ENCODE measurements at places on chromosomes 3 and 15.
A peak's percentile ranks its signal among the peaks of the same experiment; 100 is the strongest.

DNA sequence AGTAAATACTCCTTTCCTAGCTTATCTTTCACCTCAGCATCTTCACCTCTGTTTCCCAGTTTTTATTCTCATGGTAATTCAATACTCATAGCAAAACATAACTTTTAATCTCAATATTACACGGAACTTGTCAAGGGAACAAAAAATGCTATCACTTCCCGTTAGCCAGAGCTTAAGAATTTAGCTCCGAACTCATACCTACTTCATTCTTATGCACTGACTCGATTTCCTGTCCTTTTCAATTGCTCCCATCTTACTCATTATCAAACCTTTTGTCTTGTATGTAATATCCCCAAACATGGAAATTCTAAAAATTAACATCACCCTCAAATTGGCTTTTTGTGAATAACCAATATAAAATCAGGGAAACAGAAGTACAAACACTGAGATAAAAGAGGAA lies 28.2 kb downstream of the MYEF2 start:
- no peak overlapping the region for H3K27ac ChIP-seq
- H3K36me3 ChIP-seq: no peaks in the 10 kb centered on the region
- H3K4me1 ChIP-seq: no peaks in the 10 kb centered on the region
- H3K4me3 ChIP-seq: no peak overlapping the region

- no peak overlapping the region for H3K4me3 ChIP-seq
- no peaks in the 10 kb centered on the region for H3K36me3 ChIP-seq
Observed at GRCh38 chr15:29113336-29114220, 156.0 kb downstream of the NSMCE3 start.

- H3K4me3 ChIP-seq: no peak overlapping the region
- H3K4me1 ChIP-seq: peaks cover 5% of the 10 kb centered on the region
- no peaks in the 10 kb centered on the region for H3K36me3 ChIP-seq
- H3K27me3 ChIP-seq: no peaks in the 10 kb centered on the region
- no peak overlapping the region for H3K27ac ChIP-seq
Observed at GRCh38 chr3:133925960-133926735, 30.5 kb upstream of the RAB6B start.

- no peaks in the 10 kb centered on the region for H3K36me3 ChIP-seq
- H3K4me3 ChIP-seq: no peak overlapping the region
- DNase-seq: no peak
Observed at GRCh38 chr3:58723173-58723572, 56.6 kb upstream of the FAM3D start.

- no peak for DNase-seq
- peak overlapping the region; percentile 46 for H3K27ac ChIP-seq
- no peaks in the 10 kb centered on the region for H3K4me1 ChIP-seq
- no peak overlapping the region for H3K4me3 ChIP-seq
Observed at GRCh38 chr3:11452885-11453847, 181.0 kb downstream of the ATG7 start.

GRCh38 chr3:129793319-129793718 lies 100.2 kb downstream of the TMCC1 start:
- no peak overlapping the region for H3K4me3 ChIP-seq
- no peaks in the 10 kb centered on the region for H3K27me3 ChIP-seq
- H3K4me1 ChIP-seq: no peaks in the 10 kb centered on the region
- no peak for DNase-seq

DNA sequence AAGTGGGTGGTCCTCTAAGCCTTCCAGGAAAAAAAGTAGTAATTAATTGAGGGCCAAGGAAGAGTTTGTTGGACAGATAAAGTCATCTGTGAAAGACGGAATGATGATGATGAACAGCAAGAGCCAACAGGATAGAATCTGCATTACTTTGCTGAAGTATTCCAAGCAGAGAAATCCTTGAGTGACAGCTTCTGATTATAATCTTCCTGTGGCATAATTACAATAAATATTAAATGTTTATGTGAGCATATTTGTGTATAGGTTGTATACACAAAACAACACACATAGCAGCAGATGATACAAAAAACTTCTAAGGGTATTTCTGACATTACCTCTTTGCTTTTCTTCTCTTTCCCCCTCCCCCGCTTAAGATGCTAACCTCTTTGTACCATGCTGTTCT lies 147.6 kb downstream of the SPATA16 start:
- no peaks in the 10 kb centered on the region for H3K36me3 ChIP-seq
- DNase-seq: no peak
- no peak overlapping the region for H3K4me3 ChIP-seq
- H3K27ac ChIP-seq: no peak overlapping the region
- H3K27me3 ChIP-seq: no peaks in the 10 kb centered on the region

DNA sequence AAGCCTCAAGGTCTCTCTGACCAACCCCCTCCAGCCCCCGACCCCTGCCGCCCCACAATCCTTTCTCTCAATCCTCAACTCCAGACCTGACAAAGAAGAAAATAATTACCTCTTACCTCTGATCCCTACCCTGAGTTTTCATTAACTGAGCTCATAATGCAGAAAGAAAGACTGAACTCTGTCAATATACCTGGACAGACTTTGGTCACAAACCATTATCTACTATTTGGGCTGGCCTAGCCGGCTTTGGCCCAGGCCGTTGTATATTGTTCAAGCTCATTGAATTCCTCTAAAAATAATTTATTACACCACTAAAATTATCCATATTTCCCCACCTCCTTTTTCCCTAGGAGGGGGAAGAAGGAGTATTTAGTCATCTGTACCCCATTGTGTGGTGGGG lies 29.3 kb upstream of the SPTSSB start:
- no peak overlapping the region for H3K27ac ChIP-seq
- H3K4me1 ChIP-seq: no peaks in the 10 kb centered on the region
- no peaks in the 10 kb centered on the region for H3K36me3 ChIP-seq
- H3K27me3 ChIP-seq: no peaks in the 10 kb centered on the region

- H3K27ac ChIP-seq: peak overlapping the region; percentile 83
- H3K36me3 ChIP-seq: no peaks in the 10 kb centered on the region
- H3K4me1 ChIP-seq: peaks cover 15% of the 10 kb centered on the region
- H3K27me3 ChIP-seq: no peaks in the 10 kb centered on the region
- no peak for DNase-seq
Observed at GRCh38 chr3:14200841-14201240, 22.2 kb downstream of the LSM3 start.

DNA sequence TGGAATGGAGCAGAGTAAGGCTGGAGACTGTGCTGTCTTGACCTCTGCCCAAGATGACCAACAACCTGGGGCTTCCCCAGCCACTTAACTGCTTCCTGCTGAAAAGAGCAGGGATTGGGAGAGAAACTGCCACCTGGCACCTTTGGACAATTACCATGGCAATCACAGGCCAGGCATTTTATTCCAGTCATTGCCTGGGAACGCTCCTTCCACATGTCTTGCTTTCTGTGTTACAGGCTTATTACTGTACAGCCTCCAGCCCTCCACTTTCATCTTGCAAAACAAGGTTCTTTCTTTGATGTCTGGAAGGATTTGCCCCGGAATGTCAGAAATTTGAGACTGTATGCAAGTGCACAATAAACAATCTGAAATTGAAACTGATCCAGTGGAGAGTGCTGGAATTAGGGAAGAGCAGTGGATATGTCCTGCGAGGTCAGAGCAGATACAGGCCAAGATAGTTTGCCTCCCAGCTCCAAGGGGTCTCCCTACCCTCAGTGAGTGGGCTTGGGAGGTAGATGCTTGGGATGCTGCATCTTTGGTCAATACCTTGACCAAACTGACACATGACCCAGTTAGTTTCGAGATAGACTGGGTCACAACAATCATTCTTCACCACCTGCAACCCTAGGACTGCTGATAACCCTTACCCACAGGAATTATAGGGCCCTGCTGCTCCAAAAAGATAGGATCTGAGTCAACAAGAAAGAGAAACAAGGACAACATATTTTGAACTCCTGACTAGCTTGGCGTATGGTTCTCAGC lies 2.7 kb downstream of the PPP1R14D start:
- H3K27me3 ChIP-seq: no peaks in the 10 kb centered on the region
- no peak overlapping the region for H3K4me3 ChIP-seq
- no peaks in the 10 kb centered on the region for H3K4me1 ChIP-seq

- no peak for DNase-seq
- no peaks in the 10 kb centered on the region for H3K36me3 ChIP-seq
- H3K27ac ChIP-seq: no peak overlapping the region
- H3K27me3 ChIP-seq: no peaks in the 10 kb centered on the region
Observed at GRCh38 chr3:195080571-195081151, 190.3 kb downstream of the XXYLT1 start.

DNA sequence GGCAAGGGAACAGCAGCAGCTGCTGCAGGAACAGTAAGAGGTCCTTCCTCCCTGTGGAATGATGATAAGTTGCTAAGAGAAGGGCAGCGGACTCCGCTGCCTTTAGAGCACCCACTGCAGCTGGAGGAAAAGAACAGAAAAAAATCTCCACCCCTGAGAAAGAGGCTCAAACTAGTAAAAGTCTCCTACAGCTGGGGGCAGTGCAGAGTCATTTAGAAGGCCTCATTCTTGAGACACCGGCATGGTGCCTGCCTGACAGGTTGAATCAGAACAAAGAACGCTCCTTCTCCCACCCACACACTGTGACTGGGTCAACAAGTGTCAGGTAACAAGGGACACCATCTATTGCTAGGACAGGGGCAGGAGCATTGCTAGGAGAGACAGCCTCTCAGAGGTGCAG lies 188.4 kb downstream of the ABHD5 start:
- no peak overlapping the region for H3K27ac ChIP-seq
- H3K4me1 ChIP-seq: no peaks in the 10 kb centered on the region
- H3K4me3 ChIP-seq: no peak overlapping the region
- no peaks in the 10 kb centered on the region for H3K27me3 ChIP-seq
- H3K36me3 ChIP-seq: no peaks in the 10 kb centered on the region

DNA sequence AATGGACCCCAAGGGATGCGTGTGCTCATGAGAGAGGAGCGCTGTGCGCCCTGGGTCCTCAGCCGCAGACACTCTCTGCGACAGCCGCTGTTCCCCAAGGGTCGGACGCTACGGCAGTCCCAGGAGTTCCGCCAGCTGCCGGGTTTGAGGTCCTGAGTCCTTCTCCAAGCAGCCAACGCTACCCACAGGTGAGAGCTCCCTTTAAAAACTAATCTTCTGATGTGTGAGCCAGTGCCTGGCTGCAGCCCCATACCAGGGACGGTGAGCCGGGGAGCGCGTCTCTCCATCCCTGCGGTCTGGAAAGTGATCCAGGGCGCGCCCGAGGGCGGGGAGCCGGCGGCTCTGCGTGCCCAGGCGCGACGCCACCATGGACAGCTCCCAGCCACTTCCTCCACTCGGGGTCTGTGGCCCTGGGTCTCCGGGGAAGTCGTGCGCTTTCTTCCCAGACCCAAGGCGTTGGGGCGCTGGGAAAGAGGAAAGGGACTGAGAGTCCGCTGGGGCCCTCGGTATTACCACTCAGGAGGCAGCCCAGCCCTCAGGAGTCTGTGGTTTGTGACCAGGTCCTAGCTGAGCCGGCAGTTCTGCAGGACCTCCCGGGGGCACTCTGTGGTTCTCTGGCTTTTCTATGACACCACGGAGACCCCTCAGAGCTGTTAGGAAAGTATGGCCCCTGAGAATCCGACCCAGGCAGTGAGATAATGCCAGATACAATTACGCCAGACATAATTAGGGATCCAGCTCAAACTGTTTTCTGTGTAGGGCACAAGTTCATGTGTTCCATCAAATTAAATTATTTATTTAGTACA lies 1.4 kb downstream of the CEMIP start:
- H3K4me1 ChIP-seq: peaks cover 15% of the 10 kb centered on the region
- H3K36me3 ChIP-seq: no peaks in the 10 kb centered on the region
- H3K27ac ChIP-seq: no peak overlapping the region
- no peaks in the 10 kb centered on the region for H3K27me3 ChIP-seq

DNA sequence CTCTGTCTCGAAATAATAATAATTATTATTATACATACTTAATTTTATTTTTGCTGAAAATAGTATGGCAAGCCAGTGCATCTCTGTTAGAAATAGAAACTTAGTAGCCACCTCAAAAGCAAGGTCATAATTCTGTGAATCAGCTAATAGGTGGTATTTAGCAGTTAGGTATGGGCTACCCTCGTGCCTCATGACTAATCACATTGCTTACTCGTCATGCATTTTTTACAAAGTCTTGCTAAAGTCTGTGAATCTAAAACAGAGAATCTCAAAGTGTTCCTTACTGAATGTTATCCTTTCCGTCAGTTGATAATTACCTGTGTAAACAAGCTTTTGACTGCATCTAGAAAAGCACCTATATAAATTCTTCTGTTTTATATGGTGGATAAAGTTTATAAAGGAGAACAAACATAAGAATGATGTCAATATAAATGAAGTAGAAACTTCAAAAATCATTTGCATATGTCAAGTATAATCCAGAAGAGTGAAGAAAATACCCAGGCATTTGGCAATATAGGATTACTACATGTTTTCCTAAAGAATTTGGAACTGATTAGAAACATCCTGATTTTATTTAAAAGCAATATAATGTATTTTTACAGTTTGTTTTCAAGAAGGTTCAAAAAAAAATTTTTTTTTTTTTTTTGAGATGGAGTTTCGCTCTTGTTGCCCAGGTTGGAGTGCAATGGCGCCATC lies 6.2 kb downstream of the PPARG start:
- H3K4me1 ChIP-seq: no peaks in the 10 kb centered on the region
- no peaks in the 10 kb centered on the region for H3K27me3 ChIP-seq
- H3K4me3 ChIP-seq: no peak overlapping the region
- no peaks in the 10 kb centered on the region for H3K36me3 ChIP-seq
- no peak overlapping the region for H3K27ac ChIP-seq

DNA sequence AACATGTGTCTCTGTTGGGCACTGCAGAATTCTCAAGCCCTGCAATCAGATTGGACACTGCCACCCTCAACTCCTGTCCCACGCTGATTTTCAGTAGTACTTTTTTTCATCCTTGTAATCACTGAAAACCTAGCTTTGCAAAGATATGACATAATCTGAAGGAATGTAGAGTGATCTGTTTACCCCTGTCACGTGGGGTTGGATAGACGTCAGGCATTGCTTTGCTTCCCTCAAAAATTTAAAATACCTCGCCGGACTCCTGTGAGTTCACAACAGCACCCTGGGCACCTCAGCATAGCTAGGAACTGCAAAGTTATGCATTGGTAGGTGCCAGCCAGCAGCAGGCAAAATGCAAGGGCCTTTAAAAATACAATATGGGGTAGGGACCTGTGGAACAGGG lies 71.1 kb upstream of the OXTR start:
- H3K4me3 ChIP-seq: no peak overlapping the region
- DNase-seq: no peak
- no peaks in the 10 kb centered on the region for H3K36me3 ChIP-seq
- H3K4me1 ChIP-seq: no peaks in the 10 kb centered on the region

DNA sequence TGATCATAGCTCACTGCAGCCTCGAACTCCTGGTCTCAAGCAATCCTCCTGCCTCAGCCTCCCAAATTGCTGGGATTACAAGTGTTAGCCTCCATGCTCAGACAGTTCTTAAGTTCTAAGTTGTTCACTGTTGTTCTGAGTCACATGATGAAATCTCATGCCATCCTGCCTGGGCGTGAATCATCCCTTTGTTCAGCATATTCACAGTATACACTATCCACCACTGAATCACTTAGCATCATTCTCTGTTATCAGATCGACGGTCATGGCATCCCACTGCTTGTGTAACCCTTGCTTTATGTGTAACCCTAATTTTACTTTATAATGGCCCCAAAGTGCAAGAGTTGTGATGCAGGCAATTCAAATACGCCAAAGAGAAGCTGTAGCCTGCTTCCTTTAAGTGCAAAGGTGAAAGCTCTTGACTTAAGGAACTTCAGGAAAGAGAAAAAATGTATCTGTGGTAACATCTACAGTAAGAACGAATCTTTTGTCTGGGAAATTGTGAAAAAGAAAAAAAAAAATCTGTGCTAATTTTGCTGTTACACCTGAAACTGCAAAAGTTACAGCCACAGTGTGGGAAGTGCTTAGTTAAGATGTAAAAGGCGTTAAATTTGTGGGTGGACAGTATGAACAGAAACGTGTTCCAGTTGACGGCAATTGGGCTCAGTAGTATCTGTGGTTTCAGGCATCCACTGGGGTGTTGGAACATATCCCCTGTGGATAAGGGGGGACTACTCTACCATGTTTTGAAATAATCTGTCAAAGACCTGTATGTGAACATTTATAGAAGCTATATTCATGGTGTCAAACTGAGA lies 80.6 kb downstream of the PCOLCE2 start:
- H3K27me3 ChIP-seq: no peaks in the 10 kb centered on the region
- H3K4me1 ChIP-seq: no peaks in the 10 kb centered on the region
- no peak overlapping the region for H3K4me3 ChIP-seq
- peaks cover 10% of the 10 kb centered on the region for H3K36me3 ChIP-seq

All from breast epithelium (tissue), 4 donors.